ENCODE measurements at places on chromosomes 4 and X. TPM values are rescaled to one million over a fixed set of nuclear protein-coding genes. Genes with fewer than 3 reads are reported as not detected.
A peak's percentile ranks its signal among the peaks of the same experiment; 100 is the strongest.

ARHGAP36 gene
- not detected for total RNA-seq

SRPX2 gene
- total RNA-seq: not detected

GRCh38 chrX:68511255-68511654, 12.4 kb downstream of the YIPF6 start:
- peak; percentile 18 for DNase-seq

DNA sequence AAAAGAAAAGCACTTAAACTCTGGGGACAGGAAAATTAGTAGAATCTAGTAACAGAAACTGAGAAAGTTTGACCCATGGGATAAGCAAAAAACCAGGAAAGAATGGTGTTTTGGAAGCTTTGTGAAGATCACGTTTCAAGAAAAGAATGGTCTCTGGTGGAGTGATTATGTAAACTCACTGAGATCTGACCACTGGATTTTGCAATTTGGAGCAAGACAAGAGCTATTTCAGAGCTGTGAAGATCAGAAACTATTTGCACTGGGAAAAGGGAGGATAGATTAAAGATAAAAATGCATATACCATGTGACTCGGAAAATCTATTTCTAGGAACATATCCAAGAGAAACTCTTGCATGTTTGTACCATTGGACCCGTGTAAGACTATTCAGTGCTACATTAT, 4.3 kb downstream of the TMPRSS11D start:
- no peak for DNase-seq

LRIT3 gene
- total RNA-seq: 0.12 TPM

CHIC1 gene
- 14.9 TPM for total RNA-seq

TEX11 gene
- total RNA-seq: not detected

DNA sequence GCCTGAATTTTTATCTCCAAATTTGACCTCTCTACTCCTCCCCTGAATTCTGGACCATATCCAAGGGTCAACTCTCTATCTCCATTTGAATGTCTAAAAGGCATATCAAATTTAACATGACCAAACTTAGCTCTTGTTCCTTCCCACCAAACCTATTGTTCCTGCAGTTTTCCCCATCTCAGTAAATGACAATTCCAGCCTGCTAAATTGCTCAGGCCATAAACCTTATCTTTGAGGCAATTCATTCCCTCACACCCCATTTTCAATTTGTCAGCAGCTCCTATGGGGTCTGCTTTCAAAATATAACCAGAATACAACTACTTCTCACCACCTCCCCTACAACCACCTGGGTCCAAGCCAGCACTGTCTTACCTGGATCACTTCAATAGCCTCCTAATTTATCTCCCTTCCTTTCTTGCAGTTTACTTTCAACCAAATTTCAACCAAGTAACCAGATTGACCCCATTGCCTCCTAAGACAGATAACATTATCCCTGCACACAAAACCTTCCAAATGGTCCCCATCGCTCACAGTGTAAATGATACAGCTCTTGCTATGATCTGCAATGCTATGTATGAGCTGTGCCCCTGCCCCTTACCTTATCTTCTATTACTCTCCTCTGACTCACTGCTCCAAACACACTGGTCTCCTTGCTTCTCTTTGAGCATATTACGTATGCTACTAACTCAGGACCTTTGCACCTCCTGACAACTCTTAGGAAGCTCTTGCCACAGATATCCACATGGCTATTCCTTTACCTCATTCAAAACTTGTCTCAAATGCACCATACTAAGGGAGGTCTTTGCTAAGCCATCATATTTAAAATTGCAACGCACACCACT, 66.0 kb downstream of the CAMK2D start:
- no peak for DNase-seq

DNA sequence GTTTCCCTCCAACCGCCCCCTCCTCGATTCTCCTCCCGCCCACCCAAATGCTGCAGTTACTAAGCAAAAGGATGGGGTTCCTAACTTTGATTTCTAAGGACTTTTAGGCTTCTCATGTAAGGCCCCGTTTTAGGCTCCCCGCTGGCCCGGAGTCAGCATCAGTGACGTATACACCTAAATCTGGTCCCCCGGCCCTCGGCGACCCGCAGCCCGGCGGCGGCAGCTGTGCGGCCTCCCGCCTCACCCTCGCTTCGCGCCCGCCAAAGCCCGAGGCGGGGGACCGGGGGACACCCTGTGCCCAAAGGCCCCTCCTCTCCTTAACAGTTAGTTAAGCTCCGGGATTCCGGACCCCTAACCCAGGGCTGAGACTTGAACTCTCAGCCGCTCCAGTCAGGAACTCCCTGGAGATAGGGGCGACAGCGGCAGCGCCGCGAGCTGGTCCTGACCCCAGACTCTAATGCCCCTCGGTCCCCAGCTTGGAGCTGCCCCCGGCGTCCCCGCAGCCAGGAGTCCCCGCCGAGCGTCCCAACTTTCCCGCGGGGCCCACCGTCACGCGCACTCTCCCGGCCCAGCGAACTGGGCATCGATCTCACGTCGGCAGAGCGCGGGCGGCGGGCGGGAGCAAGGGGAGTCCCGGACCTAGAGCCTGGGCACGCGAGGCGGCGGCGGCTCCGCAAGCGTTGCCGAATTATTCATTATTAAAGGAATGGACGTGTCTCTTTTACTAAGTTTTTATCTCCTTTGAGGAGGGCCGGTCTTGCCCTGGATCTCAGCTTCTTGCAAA, 1.5 kb upstream of the NR3C2 start:
- DNase-seq: peak; percentile 30

DNA sequence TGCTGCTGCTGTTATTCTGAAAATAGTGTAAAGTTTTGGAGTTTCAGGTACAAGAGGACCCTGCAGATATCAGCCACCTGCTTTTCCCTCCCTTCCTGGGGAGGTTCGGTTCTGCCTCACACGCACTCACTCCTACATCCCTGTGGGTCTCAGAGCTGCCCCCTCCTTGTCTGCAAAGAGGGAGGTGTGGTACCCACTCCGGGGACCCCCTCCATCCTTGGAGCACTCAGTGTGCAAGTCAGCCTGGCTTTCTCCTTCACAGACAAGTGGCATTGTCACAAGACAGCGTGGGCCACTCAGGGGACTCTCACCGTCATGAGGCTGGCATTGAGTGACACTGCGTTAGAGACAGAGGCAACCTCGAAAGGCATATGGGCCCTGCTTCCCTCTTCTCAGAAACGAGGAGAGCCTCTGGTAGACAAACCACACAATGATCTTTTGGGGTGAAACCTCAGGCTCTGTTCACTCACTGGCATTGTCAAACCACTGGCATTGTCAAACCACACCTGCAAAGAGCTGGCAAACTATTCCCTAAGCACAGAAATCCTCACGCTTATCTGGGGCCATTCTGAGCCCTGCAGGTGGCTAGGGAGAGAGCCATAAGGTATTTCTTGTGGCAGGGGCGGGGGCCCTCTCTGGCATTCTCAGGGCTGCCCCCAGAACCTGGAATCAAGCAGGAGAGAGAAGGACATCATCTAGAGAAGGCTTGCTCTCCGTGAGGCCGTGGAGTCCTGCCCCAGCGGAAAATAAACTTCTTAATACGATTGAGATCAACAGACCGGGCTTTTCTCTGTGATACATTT, 285.0 kb downstream of the SHOX start:
- no peak for DNase-seq

DNA sequence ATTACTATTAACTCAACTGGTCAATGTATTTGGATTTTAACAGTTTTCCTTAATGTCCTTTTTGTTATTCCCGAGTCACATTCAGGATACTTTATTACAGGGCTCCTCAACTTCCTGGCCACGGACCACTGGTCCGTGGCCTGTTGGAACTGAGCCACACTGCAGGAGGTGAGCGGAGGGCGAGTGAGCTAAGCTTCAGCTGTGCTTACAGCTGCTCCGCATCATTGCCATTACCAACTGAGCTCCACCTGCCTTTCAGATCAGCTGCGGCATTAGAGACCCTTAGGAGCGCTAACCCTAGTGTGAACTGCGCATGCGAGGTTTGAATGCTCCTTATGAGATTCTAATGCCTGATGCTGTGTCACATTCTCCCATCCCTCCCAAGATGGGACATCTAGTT, 591.7 kb downstream of the CCSER1 start:
- no peak for DNase-seq

MGAT4D gene
- not detected for total RNA-seq

GRCh38 chr4:3784454-3785291, 18.5 kb downstream of the ADRA2C start:
- no peak for DNase-seq

DNA sequence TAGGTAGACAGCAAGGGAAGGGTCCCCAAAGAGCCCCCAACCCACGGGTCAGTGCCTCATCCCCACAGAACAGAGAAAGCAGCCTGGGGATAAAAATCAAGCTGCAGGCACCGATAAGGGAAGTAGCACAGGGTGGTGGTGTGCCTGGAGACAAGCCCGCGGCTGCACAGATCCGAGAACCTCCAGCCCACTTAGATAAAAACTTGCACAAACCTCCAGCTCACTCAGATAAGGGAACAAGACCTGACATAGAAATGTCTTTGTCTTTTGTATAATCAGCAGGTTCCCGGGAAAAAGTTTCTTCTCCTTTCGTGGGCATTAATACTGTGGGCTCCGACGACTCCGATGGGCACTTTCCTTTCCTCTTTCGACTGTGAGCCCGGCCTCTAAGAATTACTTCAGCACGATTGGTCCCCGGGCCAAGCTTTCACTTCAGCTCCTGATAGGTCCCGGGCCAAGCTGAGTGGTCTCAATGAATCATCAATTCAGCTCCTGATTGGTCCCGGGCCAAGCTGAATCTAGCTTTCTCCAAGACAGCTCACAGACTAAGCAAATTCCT, 32.4 kb downstream of the PRDX4 start:
- peak; percentile 17 for DNase-seq

HPSE gene
- 4.9 TPM for total RNA-seq

MAGEA2B gene
- total RNA-seq: not detected

- DNase-seq: no peak
These were observed 29.0 kb downstream of the F9 start for GRCh38 chrX:139559383-139560042.

NAA11 gene
- total RNA-seq: not detected

GRCh38 chr4:173169428-173170181, 994 bp downstream of the GALNT7 start:
- peak; percentile 42 for DNase-seq

TSPAN7 gene
- total RNA-seq: 0.62 TPM

- no peak for DNase-seq
These were observed 43.1 kb downstream of the ZGRF1 start for GRCh38 chr4:112593438-112594133.

GRCh38 chr4:119748853-119749252, 120.2 kb upstream of the PDE5A start:
- DNase-seq: no peak

DNA sequence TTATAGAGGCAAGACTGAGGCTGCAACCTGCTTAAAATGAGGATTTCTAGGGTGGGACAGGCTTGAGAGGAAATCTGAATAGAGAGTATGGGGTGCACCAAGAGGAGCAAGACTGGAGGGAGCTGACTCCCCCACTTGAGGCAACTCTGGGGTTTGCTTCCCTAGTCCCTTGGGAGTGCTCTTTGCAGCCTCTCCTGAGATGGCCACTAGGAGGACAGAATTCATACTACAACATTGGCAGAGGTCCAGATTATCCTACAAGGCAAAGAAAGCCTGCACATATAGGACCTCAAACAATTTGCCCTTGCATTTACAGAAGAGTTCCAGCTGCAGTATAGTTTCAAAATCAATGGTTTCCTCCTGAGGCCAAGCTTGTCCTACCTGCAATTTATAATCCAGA, 830.9 kb downstream of the TECRL start:
- no peak for DNase-seq

DNA sequence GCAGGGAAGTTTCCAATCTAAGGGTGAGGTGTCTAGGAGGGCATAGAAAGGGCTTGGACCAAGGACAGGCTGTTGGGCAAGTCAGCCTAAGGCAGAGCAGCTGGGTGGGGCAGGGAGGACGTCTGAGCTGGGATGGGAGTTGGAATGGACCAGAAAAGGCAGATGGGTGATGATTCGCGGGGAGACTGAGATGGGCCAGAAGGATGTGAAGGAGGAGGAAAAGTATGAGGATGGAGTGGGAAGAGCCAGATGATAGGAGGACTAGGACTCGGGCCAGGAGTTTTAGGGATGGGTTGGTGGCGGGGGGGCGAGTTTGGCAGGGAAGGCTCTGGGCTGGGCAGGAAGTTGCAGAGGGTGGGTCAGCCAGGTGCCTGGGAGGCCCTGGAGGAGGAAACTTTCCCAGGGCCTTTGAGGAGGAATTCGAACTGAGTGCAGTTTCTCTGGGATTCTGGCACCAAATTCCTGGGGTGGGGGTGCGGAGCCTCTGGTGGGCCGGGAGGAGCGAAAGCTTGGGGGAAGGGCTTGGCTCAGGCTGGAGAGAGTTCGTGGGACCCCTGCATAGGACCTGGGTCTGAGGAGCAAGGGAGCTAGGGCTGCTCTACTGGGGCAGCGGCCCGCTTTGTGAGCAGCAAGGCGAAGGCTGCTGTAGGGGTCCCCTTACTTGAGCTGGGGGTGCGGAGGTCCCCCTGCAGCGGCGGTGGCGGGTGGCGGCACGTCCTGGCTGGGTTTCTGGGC, 8.7 kb upstream of the TIMP1 start:
- DNase-seq: no peak

GRCh38 chrX:131747173-131747572, 203.3 kb downstream of the OR13H1 start:
- peak; percentile 64 for DNase-seq

DDX53 gene
- total RNA-seq: not detected

UGT2B10 gene
- not detected for total RNA-seq

DNA sequence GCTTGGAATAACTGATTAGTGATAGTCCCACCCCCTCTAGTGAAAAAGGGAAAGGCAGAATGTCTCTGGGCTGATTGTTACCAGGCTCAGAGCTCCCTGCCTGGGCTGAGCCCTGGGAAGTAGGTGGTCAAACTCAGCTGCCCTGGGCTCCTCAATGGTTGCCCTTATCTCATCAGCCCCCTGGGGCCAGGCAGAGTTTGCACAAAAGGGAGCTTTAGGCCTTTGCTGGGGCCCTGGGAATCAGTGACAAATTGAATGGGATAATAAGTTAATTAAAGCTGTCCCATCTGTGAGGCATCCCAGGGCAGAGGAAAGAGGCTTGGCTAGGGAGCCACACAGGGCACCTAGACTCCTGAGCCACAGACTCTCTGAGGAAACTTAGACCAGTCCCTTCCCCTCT, 89.0 kb downstream of the EFNB1 start:
- no peak for DNase-seq

ARMCX4 gene
- 12.0 TPM for total RNA-seq

GRCh38 chr4:139188648-139189416, 11.8 kb upstream of the ELF2 start:
- DNase-seq: no peak

CDKL2 gene
- 1.9 TPM for total RNA-seq

FAM9B gene
- total RNA-seq: not detected

GRCh38 chr4:174362340-174362739, 78.6 kb downstream of the CEP44 start:
- no peak for DNase-seq

CYSLTR1 gene
- 11.7 TPM for total RNA-seq

CC2D2A gene
- total RNA-seq: 0.20 TPM

GRCh38 chrX:151153086-151153485, 23.3 kb upstream of the GPR50 start:
- DNase-seq: no peak

CLGN gene
- 0.38 TPM for total RNA-seq
